Left colon (tissue), 2 donors: ENCODE measurements at places on chromosomes 2 and 18. TPM values are rescaled to one million over a fixed set of nuclear protein-coding genes. Genes with fewer than 3 reads are reported as not detected.

Gene FAM228A
- not detected for total RNA-seq

Gene CERS6
- 67.2 TPM for total RNA-seq

Gene SLC5A7
- 0.36 TPM for total RNA-seq

Gene GPR35
- total RNA-seq, result 67.5 TPM

Gene RMND5A
- 64.0 TPM for total RNA-seq

Gene ASB18
- not detected for total RNA-seq

Gene RBM43
- total RNA-seq, result 3.1 TPM

Gene LGALSL
- 43.6 TPM for total RNA-seq

Gene ZNF396
- 3.7 TPM for total RNA-seq

Gene PLEKHA3
- total RNA-seq, result 17.7 TPM
